ENCODE measurements at places on chromosomes 3 and 15.

DNA sequence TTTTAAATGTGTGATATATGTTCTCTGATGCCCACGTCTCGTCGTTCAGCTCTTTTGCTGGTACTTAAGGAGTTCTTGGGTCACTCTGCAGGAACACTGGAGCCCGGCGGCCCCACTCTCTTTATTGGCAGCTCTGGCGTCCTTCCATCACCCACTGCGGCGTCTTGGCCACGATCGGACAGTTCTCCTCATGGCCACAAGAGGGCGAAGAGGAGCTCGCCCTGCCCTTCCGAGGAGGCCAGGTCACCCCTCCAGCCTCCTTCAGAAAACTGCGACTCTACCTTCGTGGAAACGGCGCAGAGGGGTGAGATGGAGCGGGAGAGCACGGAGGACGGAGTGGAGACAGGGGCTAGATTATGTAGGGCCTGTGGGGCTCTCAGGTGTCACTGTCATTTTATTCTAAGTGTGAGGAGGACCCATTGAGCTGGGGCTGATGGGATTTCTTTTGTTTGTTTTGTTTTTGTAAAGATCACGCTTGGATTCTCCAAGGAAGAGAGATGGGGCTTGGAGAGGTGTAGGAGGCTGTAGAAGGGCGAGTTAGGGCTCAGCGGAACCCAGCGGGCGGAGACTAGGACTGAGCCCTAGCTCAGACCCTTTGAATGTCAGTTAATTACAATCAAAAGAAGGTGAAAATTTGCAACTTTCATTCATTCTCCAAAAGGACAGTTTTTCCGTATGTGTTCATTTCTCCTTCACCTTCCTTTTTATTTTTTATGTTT lies 28.0 kb upstream of the GABRA5 start:
- DNase-seq: peak; percentile 29

DNA sequence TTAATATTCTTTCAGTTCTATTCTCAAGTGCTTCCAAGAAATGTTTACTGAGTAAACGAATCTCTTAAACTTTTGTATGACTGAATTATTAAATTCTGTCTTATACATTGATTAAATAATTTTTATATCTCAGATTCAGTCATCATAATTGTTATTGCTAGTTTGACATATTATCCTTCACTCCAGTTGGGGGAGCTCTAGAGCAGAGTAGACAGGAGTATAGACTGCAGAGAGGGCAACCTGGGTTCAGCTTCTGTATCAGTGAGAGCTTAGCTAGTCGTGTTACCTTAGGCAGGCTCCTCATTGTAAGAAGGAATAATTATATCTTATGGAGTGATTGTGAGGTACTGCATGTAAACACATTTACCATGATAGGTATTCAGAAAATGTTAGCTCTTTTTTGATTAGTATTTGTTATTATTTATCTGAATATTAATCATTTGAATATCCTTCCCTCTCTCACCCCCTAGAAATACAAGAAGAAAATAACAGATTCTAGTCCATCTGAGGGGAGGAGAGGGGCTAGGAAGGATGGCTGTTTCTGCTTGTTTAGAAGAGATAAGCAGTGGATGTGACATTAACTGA lies 31.0 kb upstream of the ZCWPW2 start:
- peak; percentile 59 for DNase-seq

- no peak for DNase-seq
Measured at GRCh38 chr15:100255644-100256043, 86.1 kb downstream of the ADAMTS17 start.

DNA sequence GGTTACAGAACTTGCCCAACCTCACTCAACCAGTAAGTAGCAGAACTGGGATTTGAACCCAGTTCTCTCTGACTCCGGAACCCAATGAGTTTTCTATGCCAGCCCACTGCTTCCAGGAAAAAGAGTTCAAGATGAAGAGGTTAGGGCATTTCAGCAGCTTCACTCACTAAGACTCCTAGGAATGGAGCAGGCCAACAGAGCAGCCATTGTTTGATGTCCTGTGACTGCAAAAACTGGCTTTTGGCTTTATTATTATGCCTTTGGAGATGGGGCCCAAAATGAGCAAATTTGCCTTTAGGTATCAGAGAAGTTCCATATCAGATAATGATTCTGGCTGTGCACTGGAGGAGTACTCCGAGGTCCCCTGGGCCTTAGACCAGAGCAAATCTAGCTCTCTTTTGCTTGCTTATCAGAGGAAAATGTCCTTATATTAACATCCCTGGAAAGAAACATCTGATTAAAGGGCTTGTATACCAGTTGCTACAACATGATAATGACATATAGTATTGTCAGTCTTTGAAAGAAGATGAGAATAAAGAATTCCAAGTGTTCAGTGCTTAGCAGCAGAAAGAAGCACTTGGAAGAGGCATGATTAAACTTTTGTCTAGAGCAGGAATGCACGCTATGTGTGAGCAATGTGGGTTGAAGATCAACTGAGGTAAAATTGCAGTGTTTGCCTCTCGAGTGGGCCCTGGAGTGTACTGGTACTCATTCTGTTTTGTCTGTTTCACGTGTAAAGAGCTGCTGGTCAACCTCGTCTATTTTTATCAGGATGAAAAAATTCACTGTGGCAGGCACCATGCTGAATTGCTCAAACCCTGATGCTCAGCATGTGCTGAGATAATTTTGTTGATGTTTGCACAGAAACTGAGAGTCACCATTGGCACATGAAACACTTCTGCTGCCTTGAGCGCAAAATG lies 21.8 kb upstream of the KLHL24 start:
- DNase-seq: no peak

- no peak for DNase-seq
Measured at GRCh38 chr3:42653303-42653559, 266 bp upstream of the ZBTB47 start.

DNA sequence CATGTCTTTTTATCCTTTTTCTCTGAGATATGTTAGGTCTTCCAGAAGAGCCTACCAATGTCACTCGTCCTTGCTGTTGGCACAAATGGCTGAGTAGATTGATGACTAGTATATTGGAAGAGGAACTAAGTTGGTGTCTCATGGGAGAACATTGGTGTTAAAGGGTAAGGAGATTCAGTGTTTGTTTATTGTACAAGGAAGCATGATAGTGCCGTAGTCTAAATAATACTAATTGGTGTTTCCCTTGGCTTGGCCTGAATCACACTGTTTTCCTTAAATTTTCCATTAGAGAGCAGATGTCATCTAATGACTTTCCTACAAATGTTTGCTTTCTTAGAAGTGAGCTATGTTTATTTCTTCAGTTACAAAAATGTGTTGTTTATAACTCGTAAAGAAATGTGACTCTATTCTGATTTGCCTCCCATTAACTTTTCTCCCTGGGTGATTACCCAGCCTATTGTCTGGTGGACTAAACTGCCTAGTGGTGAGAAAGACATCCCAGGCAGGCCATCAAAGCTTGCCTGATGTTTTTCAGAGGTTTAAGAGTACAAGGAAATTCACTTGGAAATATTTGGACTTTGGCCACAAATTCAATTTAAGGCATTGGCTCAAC lies 28.7 kb downstream of the ADAMTSL3 start:
- no peak for DNase-seq

DNA sequence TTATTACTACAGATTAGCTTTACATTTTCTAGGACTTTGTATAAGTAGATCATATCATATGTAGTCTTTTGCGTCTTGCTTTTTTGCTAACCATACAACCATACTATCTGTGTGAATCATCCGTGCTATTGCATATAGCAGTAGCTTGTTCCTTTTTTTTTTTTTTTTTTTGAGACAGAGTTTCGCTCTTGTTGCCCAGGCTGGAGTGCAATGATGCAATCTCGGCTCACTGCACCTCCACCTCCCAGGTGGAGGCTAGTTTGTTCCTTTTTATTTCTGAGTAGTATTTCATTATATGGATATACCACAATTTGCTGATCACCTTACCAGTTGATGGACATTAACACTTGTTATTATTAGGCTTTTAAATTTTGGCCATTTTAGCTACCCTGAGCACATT lies 54.5 kb upstream of the TBL1XR1 start:
- no peak for DNase-seq

DNA sequence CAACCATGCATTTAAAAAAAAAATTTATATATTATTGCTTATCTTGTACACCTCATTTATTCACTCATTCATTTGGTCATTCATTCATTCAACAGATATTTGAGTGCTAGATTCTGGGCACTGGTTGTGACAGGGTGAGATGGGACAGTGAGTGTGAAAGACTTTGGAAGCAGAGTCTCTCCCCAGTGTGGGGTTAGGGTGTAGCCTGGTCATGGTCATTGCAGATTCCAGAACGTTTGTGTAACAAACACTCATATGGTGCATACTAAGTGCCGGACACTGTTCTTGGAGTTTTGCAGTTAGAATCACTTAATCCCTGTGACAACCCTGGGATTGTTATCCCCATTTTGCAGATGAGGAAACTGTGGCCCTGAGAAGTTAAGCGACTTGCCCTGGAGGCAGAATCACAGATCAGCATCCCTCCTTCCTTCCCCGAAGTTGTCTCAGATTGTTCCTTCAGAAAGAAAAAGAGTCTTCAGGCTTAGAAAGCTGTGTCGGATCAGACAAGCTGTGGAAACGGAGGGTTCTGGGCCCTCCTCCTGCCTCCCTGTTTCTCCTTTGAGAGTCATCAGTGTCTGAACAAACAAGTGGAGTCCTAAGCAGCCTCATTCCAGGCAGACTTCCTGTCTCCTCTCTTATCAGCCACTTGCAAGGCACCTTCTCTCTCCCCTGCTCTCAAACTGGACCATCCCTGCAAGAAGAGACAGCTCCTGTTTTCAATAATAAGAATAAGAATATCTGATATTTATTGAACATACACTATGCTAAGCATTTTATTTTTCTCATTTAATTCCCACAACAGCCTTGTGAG lies 6.3 kb downstream of the LOXL1 start:
- no peak for DNase-seq

GRCh38 chr3:179840985-179841384 lies 188.1 kb downstream of the USP13 start:
- DNase-seq: no peak
